ENCODE measurements at places on chromosomes 4 and X. TPM values are rescaled to one million over a fixed set of nuclear protein-coding genes. Genes with fewer than 3 reads are reported as not detected.

The APELA gene
- total RNA-seq: not detected

The FAAH2 gene
- 1.2 TPM for total RNA-seq

The PPBP gene
- total RNA-seq: not detected

The LAMP2 gene
- total RNA-seq: 59.6 TPM

The ZMAT1 gene
- total RNA-seq: 0.72 TPM

The TRMT10A gene
- 9.9 TPM for total RNA-seq

The PAGE2B gene
- not detected for total RNA-seq

The AFF1 gene
- total RNA-seq: 12.5 TPM

The BGN gene
- 0.69 TPM for total RNA-seq

The POU3F4 gene
- not detected for total RNA-seq

The TMSB15A gene
- total RNA-seq: 26.6 TPM

The GPRIN3 gene
- total RNA-seq: 0.94 TPM

The GYG2 gene
- total RNA-seq: 0.75 TPM

The AMTN gene
- total RNA-seq: not detected

The VEGFC gene
- total RNA-seq: 11.0 TPM

The BEX1 gene
- 9.1 TPM for total RNA-seq

The RAI2 gene
- total RNA-seq: 0.17 TPM

The C4orf33 gene
- total RNA-seq: 8.9 TPM

The MGARP gene
- total RNA-seq: 0.14 TPM

The SLC9B1 gene
- total RNA-seq: 1.1 TPM

The NAT8L gene
- total RNA-seq: 2.0 TPM

The STK32B gene
- total RNA-seq: 4.2 TPM

The YTHDC1 gene
- 55.0 TPM for total RNA-seq

The CACNA1F gene
- total RNA-seq: 0.12 TPM

The HS3ST1 gene
- 2.5 TPM for total RNA-seq

The CCDC110 gene
- 0.07 TPM for total RNA-seq

The UCP1 gene
- total RNA-seq: not detected

The KCND1 gene
- total RNA-seq: 0.51 TPM

The GAGE1 gene
- not detected for total RNA-seq

The HAND2 gene
- not detected for total RNA-seq

The ARHGAP24 gene
- total RNA-seq: 9.9 TPM

The PLP1 gene
- not detected for total RNA-seq

The RELL1 gene
- total RNA-seq: 69.7 TPM

The IL1RAPL2 gene
- not detected for total RNA-seq

The HPF1 gene
- total RNA-seq: 58.2 TPM

The FMR1NB gene
- total RNA-seq: not detected

The STATH gene
- total RNA-seq: not detected
